ENCODE measurements at places on chromosomes 7 and 10.

DNA sequence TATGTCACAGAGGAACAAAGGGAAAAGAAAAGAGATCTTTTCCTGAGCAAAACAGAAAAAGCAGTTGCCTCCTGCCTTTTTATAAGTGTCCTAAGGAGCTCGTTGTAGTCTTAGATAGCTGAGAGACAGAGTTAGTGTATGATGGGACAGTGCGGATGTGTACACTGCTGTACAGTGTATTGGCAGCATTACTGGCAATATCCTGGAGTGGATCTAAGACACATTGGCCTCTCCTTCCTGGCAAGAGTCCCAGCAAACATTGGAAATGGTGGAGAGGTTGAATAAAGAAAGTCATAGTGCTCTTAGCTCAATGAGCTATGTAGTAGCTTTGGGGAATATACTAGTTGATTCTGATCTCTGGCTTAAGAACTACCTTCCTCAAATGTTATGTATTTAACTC is 22.7 kb downstream of the GARS1 start:
- DNase-seq, result no peak

GRCh38 chr10:26044141-26044749 is 110.2 kb downstream of the MYO3A start:
- DNase-seq, result peak; percentile 60

DNA sequence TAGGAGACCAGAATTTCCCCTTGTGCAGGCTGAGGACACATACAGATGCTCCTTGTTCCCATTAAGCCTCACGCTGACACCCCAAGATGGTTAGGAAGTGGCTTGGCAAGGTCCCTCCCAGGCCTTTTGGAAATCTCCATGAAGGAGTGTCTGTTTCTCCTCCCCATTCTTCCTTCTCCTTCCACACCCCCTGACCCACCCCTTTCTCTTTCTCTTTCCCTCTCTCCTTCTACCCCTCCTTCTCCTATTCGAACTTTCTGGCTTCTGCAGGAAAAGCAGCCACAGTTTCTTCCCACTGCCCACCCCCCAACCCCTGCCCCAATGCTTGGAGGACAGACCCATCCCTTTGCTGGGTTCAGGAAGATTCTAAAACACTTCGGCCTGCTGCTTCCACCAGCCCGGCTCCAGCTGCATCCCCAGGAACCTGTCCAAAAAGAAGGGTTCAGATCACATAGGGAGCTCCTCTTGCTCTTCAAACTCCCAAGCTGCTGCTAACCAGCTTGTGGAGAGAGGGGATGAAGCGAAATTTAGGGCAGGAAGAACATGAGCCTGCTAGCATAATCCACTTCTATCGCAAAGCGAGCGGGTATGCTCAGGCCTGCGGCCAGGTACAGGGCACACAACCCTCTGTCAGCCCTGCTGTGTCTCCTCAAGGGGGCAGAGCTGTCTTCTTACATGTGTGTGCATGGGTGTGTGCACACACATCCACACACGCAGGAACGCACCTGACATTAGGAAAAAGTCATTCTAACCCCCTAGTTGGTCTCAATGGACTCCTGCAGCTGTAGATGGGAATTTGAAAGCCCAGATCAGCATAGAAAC is 80.4 kb downstream of the PPP1R3C start:
- no peak for DNase-seq

DNA sequence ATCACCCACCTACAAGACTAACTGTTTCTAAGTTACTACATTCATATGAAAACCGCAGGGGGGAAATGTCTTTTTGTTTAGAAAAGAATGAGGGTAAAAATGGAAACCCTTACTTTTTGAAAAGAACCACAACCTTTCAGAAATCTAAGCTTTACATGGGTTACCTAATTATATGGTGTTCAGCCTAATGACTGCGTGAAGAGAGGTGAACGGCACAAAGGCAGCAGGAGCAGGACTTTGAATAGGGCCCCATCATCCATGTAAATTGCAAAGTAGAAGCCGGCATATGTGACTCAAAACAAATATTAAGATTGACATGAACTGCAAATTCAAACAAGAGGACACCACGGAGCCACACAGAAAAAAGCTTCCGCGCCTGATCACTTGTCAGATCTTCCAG is 25.1 kb downstream of the NEBL start:
- DNase-seq, result no peak

DNA sequence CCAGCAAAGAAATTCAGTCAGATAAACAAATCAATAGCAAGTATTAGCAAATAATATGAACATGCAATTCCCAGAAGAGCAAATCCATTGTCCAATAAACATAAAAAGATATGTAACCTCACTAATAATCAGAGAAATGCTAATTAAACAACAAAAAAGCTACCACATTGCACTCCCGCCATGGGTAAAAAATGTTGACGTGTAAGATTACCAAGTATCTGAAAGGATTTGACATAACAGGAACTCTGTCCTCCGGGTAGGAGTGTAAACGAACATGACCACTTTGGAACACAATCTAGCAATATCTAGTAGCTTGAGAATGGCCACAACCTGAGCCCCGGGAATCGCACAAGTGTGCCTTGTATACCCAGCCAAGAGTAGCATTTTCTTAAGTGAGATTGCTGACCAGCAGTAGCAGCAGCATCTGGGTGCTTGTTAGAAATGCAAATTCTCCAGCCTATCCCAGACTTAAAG is 31.6 kb downstream of the DYDC1 start:
- no peak for DNase-seq

DNA sequence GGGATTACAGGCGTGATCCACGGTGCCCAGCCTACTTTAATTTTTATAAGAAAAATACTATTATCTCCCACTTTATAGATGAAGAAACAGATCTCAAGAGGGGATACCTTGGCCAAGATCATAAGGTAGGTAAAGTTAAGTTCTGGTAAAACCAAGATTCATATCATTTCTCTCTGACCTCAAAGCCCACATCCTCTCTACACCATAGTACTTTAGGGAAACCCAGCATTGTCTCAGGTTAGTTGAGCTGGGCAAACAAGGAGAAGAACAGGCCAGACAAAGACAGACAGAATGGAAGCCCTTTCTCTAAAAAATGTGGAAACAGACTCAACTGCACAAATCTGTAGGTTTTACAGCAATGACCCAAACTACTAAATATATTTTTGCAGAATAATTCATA is 197.7 kb upstream of the FRMD4A start:
- DNase-seq, result no peak

- no peak for DNase-seq
These were observed 255.6 kb downstream of the ZEB1 start for GRCh38 chr10:31574577-31574976.

DNA sequence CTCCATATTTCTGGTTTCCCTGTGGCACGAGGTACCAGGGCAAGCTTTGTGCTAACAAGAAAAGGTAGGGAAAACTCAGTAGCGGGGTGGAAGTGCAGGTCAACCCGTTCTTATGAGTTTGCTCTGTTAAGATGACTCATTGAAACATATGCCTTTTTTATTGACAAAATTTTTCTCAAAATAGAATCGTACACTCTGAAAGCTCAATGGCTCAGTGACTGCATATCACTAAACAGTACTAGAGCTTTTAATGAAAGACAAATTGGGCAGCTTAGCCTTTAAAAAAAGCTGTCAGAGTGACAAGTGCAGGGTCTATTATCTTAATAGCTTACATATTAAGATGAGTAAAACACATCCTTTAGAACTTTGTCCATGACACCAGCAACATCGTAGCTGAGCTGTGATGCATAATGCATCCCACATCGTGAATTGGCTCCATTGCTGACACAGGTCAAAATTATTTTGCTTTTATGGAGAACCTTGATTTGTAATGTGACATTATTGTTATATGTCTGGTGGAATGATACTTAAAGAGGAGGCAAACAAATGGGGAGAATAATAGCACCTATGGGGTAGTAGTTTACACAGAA is 264.4 kb downstream of the ETV1 start:
- DNase-seq, result no peak

DNA sequence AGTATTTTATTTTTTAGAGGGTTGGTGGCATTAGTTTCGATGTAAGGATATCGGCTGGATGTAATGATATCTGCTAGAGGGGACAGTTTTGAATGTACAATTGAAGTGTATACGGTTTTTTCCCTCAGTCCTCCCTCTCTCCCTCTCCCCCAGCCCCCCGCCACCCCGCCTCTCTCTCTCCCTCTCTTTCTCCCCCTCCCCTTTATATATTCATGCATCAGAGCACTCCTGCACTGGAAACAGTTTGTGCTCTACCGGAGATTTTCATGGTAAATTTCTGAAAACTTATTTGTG is 1.6 kb downstream of the GLCCI1 start:
- DNase-seq, result no peak

- no peak for DNase-seq
These were observed 105.2 kb downstream of the NEURL1 start for GRCh38 chr10:103598654-103599115.

- DNase-seq, result no peak
These were observed 125.2 kb downstream of the SLIT1 start for GRCh38 chr10:97060441-97061084.

DNA sequence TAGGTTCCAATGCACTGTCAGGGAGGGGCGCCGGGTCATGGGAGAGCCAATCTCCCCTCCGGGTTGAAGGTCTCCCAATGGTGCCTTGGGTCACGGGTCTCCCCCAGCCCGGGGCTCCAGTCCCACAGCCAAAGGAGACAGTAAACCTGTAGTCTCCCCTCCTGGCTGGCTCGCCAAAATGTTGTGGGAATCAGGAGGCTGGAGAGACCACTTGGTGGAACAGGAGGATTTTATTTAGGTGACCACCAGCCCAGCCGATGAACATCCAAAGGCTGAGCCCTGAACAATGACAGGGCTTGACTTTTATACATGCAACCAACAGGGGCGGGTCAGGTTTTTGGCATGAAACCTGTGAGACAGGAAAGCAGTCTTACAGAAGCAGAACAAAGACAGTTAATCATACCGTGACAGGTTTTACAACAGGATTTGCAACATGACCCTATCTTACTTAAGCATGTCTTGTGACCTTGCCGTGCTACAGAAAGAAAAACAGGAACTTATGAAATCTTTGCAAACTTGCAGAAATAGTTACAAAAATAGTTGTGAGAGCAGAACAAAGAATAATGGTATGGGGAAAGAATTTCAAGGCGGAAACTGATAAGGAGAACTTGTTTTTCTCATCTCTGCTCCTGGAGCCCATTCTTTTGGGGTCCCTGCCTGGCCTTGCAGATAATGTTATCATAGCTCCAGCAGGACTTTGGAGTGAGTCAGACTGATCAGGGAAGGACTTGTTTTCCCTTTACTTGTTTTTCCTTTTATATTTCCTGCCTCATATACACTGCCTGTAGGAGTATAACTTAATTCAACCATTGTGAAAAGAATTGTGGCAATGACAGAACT is 7.1 kb downstream of the ERV3-1 start:
- DNase-seq, result no peak

Measured in sciatic nerve (tissue), 2 donors.